Renal cortex interstitium (tissue), 15 donors: ENCODE measurements at places on chromosomes 6 and 20. TPM values are rescaled to one million over a fixed set of nuclear protein-coding genes. Genes with fewer than 3 reads are reported as not detected.

The DNAAF9 gene
- polyA plus RNA-seq = 29.8 TPM

The SF3B5 gene
- polyA plus RNA-seq = 119 TPM

- DNase-seq = no peak
These were observed 346.8 kb upstream of the CNR1 start for GRCh38 chr6:88512951-88513350.

DNA sequence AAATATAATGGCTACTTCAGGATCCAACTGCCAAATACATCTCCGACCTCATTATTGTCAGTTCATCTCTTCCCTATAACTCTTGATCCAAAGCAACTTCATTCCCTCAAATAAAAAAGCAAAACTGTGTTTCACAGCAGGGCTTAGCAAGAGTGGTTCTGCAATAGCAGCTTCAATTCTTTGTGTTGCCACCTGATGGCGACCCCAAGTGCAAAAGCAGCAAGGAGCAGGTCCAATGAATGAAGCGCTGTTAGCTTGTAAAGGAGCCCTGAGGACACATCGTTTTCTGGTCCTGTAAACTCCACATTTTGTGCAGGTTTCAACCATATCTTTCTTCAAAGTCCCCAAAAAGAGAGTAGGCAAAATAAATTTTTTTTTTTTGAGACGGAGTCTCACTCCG, 19.6 kb downstream of the RTN4IP1 start:
- no peak for DNase-seq
